ENCODE measurements at places on chromosomes 6 and 20.

- DNase-seq: no peak
Observed at GRCh38 chr20:53897884-53898555, 172.4 kb downstream of the BCAS1 start.

GRCh38 chr6:35021004-35021403, 120.1 kb downstream of the TCP11 start:
- DNase-seq: peak; percentile 53

- no peak for DNase-seq
Observed at GRCh38 chr6:11710311-11710761, 68.3 kb downstream of the ADTRP start.

DNA sequence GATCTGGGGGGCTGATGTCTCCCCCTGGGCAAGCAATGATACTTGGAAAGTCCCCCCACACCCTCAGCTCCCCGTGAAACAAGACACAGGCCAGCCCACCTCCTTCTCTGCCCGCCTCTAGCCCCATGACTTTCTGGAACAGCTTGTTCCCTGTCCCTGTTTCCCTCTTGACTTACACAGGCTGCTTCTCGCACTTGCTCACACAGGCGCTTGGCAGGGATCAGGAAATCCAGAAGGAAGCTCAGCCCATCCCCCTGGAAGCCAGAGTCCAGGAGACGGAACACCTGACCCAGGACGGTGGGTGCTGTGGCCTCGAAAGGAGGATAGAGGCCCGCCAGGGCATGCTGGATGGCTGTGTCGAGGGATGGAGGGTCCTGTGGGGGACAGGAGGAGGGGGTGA, 14.8 kb downstream of the KIAA1755 start:
- no peak for DNase-seq

GRCh38 chr6:27143474-27144026, 104.0 kb upstream of the PRSS16 start:
- no peak for DNase-seq

DNA sequence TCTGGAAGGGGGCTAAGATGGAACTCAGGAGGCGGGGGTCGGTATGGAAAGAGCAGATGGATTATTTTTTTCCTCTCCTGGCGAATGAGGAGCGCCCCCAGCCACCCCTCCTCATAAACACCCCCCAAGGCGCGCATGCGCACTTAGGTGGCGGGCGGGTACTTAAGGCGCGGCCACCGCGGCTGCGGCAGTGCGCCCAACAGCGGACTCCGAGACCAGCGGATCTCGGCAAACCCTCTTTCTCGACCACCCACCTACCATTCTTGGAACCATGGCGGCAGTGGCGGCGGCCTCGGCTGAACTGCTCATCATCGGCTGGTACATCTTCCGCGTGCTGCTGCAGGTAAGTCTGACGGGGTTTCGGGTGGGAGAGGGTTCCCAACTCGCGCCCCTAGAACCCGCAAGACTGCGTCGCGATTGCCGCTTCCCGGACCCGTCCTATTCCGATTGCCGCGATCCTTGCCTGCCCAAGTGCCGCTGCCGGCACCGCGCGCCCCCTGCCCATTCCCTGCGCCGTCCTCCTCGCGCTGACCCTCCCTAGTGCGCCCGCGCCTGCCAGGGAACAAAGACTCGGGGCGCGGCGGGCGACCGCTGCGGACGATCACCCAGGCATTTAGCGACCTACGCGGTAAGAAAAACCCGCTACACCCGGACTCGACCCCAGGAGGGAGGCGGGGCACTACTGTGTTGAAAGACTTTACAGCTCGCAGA, at the start of gene NNAT:
Gene NNAT, plus strand, starts transcription at position 190 of the 711 bp plus-strand sequence. Its CDS starts 82 bp downstream, at position 272.
- DNase-seq: peak; percentile 65

GRCh38 chr6:161079566-161080262, 88.1 kb downstream of the MAP3K4 start:
- DNase-seq: no peak

DNA sequence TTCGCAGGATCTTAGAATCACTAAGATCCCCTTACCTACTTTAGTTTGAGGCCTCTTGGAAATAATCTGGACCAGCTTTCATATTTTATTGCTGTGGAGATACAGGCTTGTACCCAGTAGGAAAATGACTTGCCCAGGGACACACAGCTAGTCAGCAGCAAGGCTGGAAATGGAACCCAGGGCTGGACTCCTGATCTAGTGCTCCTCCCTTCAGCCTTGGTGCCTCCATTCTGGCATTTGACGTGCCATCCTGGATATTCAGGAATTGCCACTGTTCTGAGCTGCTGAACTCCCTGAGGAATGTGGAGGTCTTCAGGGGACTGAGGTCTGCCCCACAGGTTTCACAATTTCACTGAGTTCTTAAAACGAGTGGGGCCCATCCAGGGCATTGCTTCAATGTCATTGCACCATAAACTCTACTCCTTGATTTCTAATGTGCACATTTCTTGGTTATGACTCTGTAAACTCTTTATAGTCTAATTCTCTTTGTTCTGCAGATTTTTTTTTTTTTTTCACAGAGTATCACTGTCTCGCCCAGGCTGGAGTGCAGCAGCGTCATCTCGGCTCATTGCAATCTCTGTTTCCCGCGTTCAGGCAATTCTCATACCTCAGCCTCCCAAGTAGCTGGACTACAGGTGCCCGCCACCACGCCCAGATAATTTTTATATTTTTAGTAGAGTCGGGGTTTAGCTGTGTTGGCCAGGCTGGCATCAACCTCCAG, 26.7 kb upstream of the CDKN1A start:
- no peak for DNase-seq

DNA sequence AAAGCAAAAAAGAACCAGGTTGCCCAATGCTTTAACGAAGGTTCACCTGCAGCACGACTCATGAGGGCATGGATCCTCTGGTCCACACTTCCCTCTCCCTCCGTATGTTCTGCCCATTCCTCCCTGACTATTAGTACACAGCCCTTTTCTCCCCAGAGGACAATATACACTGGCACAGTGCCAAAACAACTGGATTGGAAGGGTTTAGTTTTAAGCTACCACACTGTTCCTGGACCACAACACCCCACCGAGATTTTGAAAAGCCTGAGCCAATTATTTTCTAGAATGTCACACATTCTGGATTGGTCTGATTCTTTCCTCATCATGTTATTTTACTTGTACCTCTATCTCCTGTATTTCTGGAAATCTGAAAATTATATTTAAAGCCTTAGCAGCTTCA, 2.9 kb upstream of the AKAP7 start:
- no peak for DNase-seq

DNA sequence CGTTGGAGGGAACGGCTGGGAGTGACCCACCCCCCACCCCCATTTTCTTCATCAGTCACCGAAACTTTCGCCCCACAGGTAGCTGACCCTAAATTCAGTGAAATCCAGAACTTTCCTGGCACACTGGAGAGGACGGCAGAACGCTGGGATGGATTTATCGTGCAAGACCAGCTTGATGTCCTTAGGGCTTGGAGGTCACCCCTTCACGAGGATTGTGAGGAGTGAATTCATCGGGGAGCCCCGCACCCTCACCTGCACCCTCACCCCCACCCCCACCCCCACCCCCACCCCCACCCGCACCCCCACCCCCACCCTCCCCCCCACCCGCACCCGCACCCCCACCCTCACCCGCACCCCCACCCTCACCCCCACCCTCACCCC, 13.3 kb upstream of the TCFL5 start:
- DNase-seq: no peak

DNA sequence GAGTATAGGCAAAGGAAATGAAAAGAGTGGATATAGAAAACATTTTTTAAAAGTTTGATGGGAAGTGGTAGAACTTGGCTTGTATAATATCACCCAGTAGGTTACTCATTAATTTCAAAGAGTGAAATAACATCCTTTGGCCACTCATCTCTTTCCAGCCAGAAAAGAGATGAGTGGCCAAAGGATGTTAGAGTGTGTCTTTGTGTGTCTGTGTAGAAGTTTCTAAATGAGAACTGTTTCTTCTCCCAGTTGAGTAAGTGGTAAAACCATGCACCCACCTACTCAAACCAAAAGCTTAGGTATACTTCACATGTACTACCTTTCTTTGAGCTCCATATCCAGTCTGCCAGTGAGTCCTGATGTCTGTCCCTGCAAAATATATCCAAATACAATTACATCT, 47.7 kb upstream of the TMEM244 start:
- DNase-seq: no peak

- no peak for DNase-seq
Observed at GRCh38 chr6:158744986-158745430, 74.2 kb downstream of the EZR start.

- DNase-seq: no peak
Observed at GRCh38 chr6:139858429-139858828, 484.0 kb upstream of the CITED2 start.

- DNase-seq: no peak
Observed at GRCh38 chr6:7267466-7268091, 45.4 kb downstream of the SSR1 start.

- DNase-seq: no peak
Observed at GRCh38 chr6:100346828-100347227, 117.9 kb downstream of the SIM1 start.

GRCh38 chr20:3521852-3522740, 51.3 kb downstream of the ATRN start:
- no peak for DNase-seq

DNA sequence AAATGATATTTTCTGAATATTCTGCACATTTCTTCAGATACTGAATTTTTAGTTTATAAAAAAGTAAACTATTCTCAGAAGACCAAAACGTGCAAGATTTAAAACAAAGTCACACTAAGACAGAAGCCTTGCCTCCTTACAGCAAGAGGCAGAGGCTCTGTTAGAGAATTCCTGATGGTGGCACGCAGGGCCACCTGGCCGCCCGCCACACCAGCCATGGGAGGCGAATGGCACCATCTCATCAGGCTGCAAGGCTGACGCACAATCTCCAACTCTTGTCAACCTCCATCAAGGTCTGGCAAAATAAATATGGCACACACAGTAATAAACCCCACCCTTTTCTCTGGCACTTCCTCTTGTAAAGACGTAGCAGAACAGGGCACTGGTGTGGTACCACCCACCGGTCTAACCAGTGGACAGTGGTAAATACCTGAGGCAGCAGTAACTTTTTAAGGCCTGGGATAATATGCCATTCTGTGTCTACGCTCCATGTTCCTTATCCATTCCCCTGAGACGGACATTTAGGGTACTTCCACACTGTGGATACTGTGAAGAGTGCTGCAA, 111.4 kb downstream of the WDR27 start:
- DNase-seq: no peak

DNA sequence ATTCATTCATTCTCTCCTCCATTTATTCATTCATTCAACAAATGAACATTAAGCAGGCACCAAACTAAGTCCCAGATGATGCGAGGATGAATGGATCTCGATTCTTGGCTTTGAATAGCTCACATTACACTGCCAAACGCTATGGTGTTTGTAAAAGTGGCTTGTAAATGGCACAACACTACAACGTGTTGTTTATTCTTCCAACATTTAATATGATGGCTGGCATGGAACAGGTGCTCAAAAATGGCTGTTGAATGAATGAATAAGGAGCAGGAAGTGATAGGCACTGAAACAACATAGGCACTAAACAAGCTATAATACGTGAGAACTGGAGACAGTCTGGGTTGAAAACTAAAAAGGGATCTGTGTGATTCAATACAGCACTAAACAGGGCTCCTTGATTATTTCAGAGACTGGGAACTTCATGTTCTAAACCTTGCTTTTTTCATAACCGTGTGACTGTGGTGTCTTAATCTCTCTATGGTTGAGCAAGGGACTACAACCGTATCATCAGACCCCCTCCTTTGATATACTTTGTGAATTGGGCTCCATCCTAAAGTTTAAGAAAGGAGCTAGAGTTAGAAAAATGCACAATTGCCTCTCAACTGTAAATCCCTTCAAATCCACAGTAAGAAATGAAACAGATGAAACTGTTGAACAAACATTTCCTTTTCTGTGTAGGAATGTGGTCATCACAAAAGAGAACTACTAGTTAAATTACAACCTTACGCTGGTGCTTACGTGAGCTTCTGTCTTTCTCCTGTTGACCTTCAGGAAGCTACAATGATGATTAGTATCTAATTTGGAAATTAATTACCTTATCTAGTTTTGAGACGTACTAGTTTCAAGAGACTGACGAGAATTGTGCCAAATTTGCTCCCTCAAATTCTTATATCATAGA, 16.9 kb upstream of the SLC16A10 start:
- DNase-seq: no peak

DNA sequence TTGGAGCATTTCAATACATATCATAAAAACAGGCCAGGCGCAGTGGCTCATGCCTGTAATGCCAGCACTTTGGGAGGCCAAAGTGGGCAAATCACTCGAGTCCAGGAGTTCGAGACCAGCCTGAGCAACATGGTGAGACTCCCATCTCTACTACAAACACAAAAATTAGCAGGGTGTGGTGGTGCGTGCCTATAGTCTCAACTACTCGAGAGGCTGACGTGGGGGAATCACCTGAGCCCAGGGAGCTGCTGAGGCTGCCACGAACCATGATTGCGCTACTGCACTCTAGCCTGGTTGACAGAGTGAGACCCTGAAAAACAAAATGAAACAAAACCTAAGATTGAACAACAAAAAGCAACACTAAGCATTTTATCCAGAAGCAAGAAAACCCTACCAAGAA, 47.2 kb downstream of the BACH2 start:
- no peak for DNase-seq

DNA sequence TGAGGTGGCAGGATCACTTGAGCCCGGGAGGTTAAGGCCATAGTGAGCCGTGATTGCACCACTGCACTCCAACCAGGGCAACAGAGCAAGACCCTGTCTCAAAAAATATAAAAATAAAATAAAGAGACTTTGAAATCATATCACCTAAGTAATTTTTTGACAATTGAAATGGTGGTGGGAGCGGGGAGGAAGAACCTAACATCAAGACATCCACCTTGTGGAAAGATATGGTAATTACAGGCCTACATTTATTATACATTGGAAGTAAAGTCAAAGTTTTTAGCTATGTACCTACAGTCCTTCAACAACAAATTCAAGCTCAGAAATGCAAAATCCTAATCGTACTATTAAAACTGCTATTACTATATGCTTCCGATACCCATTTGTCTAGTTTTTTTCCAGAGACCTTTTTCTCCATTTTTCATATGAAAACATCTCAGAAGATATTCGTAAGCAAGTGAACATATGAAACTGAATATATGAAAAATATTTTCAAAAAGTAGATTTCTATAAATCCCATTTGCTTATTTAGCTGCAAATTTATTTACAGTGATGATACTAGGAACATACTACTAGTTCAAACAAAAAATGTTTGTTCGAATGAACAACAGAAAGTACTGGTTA, 83.3 kb downstream of the SYCP2 start:
- no peak for DNase-seq

- peak; percentile 82 for DNase-seq
Observed at GRCh38 chr6:105164418-105164817, 15.4 kb downstream of the POPDC3 start.

DNA sequence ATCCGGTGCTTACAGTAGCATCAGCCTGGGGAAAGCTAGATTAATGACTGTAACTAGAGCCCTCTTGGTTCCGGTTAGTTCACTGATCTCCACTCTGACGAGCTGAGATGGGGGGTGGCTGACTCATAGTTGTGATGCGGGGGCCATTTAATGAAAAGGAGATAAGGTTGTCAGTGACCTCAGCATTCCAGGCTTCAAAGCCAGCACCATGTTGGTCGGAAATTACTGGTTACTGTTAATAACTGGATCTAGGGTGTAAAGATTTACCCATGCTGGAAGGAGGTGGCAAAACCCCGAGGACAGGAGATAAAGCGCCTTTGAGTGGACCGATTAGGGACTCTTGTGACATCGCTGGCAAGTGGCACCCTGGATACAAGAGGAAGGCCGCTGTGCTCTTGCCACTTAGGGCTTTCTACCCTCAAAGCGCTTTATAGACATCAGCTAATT, 21.1 kb downstream of the FOXC1 start:
- DNase-seq: no peak

- DNase-seq: no peak
Observed at GRCh38 chr20:8805737-8806442, 263.0 kb upstream of the PLCB4 start.

GRCh38 chr6:118785601-118786000, 108.4 kb upstream of the ASF1A start:
- DNase-seq: no peak
